DMS 273 treated with DMSO at 0.1 percent for 48 hours (cell line): ENCODE measurements at places on chromosomes 7 and 10.

- DNase-seq, result no peak
Measured at GRCh38 chr10:29279779-29280487, 8.9 kb upstream of the LYZL1 start.

DNA sequence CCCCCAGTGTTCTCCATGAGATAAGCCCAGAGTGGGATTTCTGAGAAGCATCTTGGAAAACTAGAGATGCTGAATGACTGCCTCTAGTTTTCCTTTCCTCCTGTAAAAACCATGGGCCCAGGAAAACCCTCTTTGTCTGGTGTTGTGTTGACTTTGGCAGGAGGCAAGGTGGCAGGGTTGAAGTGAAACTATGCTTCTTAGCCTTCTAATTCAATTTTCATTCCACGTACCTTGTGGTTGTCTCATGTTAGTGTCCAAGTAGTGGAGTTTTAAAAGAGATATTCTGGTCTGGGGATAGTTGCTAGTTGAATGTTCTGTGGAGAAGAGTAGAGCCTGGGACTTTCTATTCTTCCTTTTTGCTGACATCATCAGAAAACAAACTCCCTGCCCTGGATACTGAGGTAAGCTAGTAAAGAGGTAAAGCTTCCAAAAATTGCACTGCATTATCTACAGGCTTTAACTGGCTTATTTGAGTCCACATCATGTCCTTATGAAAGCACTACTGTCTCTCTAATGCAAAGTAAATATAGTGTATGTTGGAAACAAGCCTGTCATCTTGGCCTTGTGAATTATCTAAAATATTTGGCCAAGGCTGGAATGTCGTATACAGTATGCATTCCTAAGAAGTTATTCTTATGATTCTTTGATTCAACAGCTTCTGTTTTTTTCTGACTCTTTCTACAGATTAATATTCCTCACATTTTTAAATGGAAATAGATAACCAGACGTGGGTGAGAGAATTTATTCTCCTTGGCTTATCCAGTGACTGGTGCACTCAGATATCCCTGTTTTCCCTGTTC lies at the start of gene OR2F2:
OR2F2 (plus strand) TSS at position 708 of the 800 bp plus-strand sequence; CDS start at position 708, 0 bp downstream.
- DNase-seq, result no peak

DNA sequence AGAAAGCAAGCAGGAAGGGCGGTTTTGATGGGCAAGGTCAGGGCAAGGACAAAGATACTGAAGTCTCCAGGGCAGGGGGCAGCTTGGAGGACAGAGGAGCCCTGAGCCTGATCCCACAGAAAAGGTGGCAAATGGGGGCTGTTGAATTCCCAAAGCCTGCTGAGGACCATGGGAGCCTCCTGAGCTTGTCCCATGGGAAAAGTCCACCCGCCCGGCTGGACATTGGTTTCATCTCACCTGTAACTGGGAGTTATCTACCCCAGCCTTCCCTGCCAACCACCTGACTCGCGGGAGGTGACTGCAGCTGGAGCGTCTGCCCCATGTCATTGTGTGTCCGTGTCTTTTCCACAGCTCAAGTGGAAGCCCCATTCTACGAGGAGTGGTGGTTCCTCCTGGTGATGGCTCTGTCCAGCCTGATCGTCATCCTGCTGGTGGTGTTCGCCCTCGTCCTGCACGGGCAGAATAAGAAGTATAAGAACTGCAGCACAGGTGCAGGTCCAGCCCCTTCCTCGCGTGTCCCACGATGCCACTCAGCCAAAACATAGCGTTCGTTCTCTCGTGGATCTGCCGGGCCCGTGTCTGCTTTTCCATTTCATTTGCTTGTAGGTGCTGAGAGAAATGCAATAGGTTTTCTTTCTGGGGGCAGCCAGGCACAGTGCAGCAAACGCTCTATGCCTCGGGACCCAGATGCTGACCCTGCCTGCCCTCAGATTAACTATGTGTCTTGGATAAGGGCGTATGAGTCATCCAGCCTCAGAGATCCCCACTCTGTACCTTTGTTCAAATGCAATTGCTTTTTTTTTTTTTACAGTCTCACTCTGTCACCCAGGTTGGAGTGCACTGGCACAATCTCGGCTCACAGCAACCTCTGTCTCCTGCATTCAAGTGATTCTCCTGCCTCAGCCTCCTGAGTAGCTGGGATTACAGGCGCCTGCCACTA lies 444.5 kb upstream of the FOXK1 start:
- DNase-seq, result no peak

DNA sequence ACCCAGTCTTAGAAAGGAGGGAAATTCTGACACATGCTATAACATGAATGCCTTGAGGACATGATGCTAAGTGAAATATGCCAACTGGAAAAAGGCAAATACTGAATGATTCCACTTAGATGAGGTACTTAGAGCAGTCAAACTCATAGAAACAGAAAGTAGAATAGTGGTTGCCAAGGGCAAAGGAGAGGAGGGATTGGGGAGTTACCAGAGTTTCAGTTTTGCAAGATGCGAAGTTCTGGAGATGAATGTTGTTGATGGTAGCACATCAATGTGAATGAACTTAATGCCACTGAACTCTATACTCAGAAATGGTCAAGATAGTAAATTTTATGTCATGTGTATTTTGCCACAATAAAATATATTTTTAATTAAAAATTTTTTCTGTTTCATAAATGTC lies 38.9 kb downstream of the DRGX start:
- DNase-seq, result no peak

DNA sequence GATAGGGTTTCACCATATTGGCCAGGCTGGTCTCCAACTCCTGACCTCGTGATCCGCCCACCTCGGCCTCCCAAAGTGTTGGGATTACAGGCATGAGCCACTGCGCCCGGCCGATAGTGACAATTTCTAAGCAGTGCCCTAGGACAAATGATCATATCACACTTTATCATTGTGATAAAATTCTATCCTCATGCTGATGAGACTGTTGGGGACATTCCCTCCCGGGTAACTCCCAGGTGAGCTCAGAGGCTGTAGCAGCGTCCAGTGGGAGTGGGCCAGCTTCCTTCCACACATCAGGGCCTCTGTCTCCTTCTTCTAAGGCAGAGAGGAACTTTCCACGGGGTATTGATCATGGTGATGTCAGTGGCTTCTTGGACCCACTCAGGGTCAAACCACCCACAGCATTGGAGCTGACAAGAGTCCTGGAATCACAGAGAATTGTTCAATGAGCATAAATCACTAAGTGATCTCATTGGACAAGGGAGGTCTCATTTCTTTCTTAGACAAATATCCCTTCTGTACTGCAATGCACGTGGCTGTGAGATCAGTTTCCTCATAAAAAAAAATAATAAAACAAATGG lies 256.1 kb downstream of the KLF6 start:
- DNase-seq, result no peak

DNA sequence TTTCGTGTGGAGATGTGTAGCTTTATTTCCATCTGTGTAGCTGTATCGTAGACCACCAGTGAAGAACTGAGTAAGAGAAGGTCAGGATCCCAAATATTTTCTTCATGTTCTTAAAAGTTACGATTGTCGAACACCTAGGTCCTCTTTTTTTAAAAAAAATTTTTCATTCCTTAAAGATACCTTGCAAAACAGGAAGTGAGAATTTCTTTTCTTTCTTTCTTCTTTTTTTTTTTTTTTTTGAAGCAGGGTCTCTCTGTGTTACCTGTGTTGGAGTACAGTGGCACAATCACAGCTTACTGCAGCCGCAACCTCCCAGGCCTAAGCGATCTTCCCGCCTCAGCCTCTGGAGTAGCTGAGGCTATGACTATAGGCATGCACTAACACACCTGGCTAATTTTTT lies 60.8 kb downstream of the PHTF2 start:
- DNase-seq, result no peak

DNA sequence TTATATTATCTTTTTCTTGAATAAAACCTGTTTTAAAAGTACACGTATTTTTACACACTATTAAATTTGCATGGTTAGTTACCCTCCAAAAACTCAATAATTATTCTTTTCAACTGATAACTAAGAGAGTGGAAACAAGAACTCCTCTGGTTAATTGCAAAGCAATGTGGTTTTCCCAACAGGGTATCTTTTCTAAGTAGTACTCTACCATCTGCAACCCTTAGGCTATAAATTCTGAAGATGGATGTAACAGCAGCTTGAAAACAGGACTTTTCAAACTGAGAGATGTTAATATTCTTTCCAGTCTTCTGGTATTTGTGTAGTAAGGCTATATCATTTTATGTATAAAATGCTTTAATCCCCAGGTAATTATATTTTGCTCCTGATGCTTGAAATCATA lies 916.1 kb upstream of the POT1 start:
- DNase-seq, result no peak

DNA sequence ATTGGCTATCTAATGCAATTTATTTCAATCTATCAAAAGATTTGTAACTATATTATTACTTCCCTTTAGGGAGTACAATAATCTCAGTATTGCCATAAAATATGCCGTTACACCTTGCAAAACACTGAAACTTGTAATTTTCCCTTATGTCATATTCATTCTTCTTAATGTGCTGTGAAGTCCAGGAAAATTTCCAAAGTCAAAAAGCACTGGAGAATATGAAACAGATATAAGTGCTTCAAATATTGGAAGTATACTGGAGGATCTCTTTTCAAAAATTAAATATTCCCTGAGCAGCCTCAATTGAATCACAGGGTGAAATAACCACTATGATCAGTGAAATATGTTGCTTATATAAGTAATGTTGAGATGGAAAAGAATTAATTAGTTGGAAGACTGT lies 356.0 kb downstream of the PPP1R3A start:
- no peak for DNase-seq

DNA sequence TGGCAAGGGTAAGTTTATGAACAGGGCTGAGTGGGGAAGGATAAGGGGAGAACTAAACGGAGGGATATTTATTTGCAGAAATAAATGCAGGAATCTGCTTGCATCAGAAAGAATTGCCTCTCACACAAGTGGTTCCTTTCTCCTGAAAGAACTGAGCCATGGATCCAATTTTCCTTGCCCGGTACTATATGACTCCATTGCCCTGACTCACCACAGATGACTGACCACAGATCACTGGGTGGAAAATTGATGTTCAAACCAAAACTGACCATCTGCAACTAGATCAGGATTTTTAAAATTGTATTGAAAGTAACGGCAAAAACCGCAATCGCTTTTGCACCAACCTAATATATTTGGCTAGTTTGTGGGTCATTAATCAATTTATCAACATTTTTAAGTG lies 6.2 kb upstream of the MACC1 start:
- no peak for DNase-seq
